ENCODE measurements at places on chromosomes 16 and 17.

DNA sequence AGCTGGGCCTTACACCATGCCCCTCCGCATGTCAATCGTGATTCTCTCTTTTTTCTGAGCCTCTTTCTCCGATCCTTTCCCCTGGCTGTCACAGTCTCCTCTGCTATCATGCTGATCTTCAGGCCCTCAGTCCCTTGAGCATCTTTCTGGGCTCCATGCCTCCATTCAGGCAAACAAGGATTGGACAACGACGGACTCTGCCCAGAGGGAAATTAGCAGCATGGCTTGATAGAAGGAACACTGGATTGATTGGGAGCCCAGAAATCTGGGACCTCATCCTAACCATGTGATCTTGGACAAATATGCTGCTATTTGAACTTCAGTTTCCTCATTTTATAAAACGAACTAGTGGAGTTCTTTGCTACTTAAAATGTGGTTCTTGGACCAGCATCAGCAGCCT is 19.6 kb upstream of the PHF12 start:
- no peak for DNase-seq

DNA sequence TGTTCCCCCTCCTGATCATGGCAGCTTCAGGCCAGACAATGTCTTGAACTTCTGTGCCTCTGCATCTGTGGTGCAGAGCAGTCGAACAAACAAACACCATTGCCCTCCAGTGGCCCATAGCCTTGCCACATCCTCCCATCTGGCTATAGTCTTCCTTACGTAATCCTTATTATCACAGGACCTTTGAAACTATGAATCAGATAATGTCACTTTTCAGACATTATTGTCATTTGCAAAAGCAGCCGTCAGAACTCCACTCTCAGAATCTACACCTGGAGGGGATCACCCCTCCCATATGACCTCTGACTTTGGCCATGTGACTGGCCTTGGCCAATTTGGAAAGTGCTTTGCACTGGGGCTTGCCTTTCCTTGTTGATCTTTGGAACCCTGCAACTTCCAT is 387.3 kb downstream of the MAF start:
- peak; percentile 40 for DNase-seq

DNA sequence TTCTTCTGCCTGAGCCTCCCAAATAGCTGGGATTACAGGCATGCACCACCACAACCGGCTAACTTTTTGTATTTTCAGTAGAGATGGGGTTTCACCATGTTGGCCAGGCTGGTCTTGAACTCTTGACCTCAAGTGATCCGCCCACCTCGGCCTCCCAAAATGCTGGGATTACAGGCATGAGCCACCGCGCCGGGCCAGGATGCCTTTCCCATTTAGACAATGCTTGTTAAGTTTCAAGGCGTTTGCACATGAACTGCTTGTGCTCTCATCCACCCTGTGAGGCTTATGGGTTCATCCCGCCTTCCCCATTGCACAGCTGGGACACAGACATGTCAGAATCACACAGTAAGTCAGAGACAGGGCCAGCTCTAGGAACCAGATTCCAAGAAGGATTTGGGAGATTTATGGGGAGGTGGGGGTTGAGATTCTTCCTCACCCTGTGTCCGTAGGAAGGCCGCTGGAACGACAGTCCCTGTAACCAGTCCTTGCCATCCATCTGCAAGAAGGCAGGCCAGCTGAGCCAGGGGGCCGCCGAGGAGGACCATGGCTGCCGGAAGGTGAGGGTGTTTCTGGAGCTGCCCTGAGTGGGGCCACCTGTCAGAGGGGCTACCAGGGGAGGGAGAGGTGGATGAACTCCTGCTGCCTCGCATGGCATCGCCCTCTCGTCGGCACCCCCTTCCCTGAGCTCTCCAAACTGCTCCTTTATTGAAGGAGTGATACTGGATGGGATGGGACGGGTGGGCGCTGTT is 46.3 kb downstream of the MRC2 start:
- no peak for DNase-seq

GRCh38 chr17:61619493-61619892 is 28.5 kb upstream of the NACA2 start:
- DNase-seq: peak; percentile 5

- DNase-seq: no peak
Observed at GRCh38 chr17:77163001-77163400, 22.2 kb downstream of the SEC14L1 start.

DNA sequence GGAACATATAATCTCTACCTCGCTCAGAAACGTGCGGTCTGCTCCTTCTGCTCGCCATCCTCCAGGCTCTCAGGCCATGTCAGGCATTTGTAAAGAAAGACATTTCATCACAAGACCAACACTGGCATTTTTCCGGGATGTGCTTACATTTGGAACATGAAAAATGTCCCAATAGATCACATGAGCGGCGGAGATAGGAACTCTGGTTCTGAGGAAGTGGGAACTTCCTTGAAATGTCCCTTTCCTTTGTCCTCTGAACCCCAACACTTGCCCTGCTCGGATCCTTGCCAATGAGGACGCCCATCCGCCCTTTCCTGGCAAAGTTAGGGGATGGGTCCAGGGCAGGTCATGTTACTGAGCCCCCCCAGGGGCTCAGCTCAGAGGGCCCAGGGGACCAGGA is 130.5 kb downstream of the MAF start:
- no peak for DNase-seq

DNA sequence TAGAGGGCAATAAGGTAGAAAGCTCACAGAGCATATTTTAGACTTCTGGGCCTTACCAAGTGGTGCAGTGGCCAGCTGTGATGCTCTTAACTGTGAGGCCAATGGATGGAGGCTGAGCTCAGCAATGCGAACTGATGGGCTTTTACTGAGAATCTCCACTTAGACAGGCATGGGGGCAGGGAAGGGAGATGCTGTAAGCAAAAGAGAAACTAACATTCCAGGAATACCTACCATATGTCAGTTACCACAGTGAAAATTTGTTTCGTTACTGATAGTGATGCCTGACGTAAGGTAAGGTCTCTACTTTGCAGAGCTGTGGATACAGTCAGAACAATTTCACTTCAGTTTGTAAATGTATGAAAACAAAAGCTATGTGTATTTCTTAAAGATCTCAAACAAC is 250.6 kb upstream of the ZFHX3 start:
- DNase-seq: no peak

- no peak for DNase-seq
Observed at GRCh38 chr17:42389899-42390298, 1.7 kb upstream of the STAT3 start.

- DNase-seq: no peak
Observed at GRCh38 chr17:37711113-37711512, 33.7 kb downstream of the HNF1B start.

DNA sequence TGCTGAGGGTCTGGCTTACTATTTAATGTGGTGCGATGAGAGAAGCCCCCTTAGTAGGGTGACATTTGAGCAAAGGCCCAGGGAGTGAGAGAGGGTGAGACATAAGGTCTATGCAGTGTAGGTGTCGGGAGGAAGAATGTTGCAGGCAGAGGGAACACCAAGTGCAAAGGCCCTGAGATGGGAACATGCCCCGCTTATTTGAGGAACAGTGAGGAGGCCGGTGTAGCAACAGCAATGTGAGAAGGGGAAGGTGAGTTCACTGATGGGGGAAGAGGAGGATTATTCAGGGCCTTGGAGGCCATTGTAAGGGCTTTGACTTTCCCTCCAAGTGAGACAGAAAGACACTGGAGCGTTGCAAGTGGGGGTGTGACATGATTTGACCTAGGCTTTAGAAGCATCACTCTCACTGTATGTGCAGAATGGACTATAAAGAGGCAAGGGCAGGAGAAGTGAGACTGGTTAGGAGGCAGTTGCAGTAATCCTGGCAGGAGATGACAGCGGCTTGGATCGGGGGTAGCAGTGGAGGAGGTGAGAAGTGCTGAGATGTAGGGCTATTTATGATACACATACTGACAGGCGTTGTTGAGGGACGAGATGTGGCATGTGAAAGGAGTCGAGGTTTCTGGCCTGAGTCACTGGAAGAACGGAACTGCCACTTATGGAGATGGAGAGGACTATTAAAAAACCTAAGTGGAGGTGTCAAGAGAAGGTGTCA is 145.3 kb downstream of the SPECC1 start:
- no peak for DNase-seq

DNA sequence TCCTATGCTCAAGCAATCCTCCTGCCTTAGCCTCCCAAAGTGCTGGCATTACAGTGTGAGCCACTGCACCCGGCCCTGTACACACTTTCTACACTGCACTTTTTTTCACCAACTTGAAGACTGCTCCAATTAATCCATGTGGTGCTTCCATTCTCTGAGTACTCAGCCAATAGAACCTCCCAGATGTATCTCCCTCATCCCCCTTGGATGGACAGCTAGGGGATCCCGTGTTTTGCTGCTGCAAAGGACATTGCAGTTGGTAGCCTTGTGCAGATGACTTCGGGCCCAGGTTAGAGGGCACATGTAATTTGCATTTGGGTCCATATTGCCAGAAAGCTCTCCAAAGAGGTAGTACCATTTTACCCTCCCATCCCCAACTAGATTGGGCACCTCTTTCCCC is 59.9 kb downstream of the SREBF1 start:
- DNase-seq: no peak

DNA sequence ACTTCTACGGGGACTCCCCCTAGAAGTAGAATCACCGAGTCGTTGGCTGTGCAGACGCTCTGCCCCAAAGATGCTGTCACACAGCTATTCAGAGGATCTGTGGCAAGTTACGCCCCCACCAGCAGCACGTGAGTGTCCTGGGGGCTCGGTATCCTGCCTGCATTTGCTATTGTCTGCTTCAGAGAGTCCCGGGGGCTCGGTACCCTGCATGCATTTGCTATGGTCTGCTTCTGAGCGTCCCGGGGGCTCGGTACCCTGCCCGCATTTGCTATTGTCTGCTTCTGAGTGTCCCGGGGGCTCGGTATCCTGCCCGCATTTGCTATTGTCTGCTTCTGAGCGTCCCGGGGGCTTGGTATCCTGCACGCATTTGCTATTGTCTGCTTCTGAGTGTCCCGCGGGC is 23.8 kb upstream of the ZNF469 start:
- DNase-seq: no peak

- no peak for DNase-seq
Observed at GRCh38 chr16:56691885-56692284, 9.6 kb downstream of the MT1X start.

GRCh38 chr17:12078791-12079190 is 58.1 kb downstream of the MAP2K4 start:
- no peak for DNase-seq

- no peak for DNase-seq
Observed at GRCh38 chr16:15418206-15418605, 16.2 kb upstream of the BMERB1 start.

- peak; percentile 80 for DNase-seq
Observed at GRCh38 chr17:31570951-31571892, 179.7 kb downstream of the RAB11FIP4 start.

- no peak for DNase-seq
Observed at GRCh38 chr16:56990407-56991286, 1.3 kb downstream of the NLRC5 start.

DNA sequence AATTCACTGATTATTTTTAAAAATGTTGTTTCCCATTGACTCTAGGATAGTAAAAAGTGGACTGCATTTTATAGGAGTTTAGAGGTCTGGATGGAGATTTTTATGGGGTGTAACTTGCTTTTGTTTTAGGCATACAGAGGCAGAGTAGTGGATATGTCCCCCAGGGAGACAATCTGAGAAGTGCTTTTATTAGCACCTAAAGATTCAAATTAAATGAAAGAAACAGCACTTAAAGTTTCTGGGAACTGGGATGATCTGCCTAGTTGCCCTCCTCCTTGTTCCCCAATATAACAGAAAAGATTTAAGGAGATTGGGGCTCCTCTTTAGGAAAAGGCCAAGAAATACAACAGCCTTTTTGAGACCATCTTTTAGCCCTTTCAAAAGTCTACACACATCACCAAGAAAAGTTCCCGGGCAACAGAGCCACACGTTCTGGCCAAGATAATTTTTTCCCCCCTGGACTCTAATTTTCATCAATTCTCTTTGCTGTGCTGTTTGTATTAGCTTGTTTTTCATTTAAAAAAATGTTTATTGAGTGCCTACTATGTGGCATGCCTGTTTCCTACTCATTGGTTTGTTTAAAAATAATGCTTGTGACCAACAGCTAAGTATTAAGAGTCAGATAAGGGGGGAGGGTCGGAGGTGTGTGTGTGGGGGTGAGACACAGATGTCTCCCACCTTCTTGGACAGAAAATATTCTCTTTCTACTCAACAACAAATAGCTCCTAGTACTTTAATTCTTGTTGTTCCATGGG is 2.5 kb upstream of the IGF2BP1 start:
- no peak for DNase-seq

DNA sequence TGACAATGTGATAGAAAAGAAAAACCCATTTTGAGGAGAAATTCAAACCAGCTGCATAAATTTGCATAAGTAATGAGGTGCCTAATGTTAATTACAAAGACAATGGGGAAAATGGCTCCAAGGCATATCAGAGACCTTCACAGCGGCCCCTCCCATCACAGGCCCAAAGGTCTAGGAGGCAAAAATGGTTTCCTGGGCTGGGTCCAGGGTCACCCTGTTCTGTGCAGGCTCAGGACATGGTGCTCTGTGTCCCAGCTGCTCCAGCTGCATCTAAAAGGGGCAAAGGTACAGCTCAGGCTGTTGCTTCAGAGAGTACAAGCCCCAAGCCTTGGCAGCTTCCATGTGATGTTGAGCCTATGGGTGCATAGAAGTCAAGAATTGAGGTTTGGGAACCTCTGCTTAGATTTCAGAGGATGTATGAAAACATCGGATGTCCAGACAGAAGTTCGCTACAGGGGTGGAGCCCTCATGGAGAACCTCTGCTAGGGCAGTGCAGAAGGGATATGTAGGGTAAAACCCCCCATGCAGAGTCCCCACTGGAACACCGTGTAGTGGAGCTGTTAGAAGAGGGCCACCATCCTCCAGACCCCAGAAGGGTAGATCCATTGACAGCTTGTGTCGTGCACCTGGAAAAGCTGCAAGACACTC is 40.6 kb downstream of the IKZF3 start:
- no peak for DNase-seq
